CD4-positive, alpha-beta T cell treated with Interleukin-6 at 100 ng/mL for 8 hours (primary cell): ENCODE measurements at places on chromosomes 6 and 20.

DNA sequence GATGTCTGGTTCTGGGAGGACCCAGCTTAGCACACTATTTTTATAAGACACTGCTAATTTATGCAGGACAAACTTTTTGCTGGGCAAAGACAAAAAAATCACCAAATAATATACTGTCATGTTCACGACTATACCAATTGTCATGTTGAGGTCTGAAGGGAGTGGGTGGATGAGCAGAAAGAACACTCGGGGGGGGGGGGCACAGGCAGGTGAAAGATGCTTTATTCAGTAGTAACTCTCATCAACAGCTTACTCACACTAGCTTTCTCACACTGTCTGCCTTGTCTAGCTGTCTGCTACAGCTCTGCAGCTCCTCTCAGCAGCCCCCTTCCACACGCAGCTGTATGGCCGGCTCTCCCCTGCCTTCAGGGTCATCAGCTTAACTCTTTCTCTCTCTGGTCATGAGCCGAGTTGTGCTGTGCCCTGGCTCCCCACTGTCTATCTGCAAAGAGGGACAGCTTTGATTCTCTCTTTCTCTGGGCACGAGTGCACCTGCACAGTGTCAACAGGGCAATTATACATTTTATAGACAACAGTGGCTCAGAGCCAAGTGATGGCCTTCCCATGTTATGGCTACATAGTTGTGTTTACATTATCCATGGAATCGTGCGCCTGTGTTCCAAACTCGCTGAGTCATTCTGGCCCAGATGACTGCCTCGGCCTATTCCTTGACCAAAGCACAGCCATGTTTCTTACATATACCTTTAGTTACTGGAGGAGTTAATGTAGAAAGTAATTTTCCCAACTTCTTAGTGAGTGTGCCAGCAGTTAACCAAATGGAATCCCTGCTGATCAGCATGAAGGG is 187.7 kb upstream of the PRSS16 start:
- DNase-seq, result no peak

GRCh38 chr6:128725271-128726233 is 157.4 kb upstream of the LAMA2 start:
- DNase-seq, result no peak

DNA sequence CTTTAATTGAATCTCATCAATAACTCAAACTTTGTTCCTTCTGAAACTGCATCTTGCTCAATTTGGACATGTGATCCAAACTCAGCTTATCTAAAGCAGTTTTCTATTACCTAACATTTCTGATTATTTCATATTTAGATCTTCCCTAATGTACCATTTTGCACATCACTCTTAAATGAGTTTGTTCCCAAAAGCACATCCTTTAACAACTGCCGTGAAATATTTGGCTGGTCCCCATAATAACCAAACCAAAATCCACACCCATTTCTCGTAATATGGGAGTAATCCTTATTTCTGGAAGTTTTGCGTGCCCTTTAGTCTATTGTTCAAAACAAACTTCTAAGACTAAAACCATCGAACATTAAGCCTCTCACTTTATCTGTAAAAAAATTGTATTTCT is 94.9 kb downstream of the TASP1 start:
- no peak for DNase-seq

GRCh38 chr6:46315589-46315988 is 144.8 kb upstream of the ENPP5 start:
- DNase-seq, result no peak

DNA sequence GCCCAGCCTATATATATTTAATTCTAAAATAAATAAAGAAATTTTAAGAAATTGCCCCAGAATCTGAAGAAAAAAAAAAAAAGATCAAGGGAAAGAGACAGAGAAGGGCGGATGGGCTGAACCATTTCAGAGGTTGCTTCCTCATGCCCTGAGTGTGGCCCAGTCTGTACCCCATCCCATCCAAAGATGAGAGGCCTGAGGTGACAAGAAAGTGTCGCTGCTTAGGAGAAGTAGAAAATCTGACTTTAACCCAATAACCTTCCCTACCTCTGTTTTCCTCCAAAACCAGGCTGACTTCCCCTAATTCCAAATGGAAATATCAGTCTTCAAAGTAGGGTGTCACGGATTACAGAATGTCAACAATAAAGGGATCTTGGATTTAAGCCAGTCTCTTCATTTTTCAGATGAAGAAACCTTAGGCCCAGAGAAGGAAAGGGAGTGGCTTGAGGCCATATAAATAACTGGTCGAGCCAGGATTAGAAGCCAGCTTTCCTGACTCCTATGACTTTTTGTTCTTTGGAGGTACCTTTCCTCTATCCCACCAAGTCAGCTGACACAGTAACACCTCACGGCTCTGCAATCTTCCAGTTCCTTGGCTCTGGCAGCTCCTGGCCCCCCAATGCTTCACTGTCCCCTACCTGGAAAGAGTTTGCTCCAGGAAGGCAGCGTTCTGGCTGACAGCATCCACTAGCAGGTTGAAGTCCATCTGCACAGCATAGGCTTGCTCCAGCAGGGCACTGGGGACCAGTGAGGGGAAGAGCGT is 10.1 kb downstream of the GSS start:
- DNase-seq, result no peak

- no peak for DNase-seq
Observed at GRCh38 chr6:64672131-64672530, 1034.9 kb downstream of the EYS start.

- DNase-seq, result no peak
Observed at GRCh38 chr20:23152308-23152892, 66.3 kb upstream of the CD93 start.

GRCh38 chr6:21075986-21076385 is 517.6 kb upstream of the SOX4 start:
- no peak for DNase-seq
